ENCODE measurements at places on chromosomes 16 and 17.

GRCh38 chr17:57211543-57211942 lies 44.8 kb upstream of the MSI2 start:
- peak; percentile 42 for DNase-seq

- peak; percentile 63 for DNase-seq
Observed at GRCh38 chr17:73759734-73760438, 115.6 kb upstream of the SDK2 start.

DNA sequence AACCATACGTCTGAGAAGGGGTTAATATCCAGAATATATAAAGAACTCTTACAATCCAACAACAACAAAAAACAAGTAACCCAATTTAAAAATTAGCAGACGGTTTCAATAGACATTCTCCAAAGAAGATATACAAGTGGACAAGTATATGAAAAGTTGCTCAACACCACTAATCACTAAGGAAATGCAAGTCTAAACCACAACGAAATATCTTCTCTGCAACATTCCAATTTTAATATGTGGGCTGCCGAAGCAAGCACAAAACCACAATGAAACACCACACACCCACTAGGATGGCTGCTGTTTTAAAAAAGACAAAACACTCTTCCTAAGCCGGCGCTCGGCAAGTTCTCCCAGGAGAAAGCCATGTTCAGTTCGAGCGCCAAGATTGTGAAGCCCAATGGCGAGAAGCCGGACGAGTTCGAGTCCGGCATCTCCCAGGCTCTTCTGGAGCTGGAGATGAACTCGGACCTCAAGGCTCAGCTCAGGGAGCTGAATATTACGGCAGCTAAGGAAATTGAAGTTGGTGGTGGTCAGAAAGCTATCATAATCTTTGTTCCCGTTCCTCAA lies 5.9 kb upstream of the SLC13A2 start:
- DNase-seq: no peak

DNA sequence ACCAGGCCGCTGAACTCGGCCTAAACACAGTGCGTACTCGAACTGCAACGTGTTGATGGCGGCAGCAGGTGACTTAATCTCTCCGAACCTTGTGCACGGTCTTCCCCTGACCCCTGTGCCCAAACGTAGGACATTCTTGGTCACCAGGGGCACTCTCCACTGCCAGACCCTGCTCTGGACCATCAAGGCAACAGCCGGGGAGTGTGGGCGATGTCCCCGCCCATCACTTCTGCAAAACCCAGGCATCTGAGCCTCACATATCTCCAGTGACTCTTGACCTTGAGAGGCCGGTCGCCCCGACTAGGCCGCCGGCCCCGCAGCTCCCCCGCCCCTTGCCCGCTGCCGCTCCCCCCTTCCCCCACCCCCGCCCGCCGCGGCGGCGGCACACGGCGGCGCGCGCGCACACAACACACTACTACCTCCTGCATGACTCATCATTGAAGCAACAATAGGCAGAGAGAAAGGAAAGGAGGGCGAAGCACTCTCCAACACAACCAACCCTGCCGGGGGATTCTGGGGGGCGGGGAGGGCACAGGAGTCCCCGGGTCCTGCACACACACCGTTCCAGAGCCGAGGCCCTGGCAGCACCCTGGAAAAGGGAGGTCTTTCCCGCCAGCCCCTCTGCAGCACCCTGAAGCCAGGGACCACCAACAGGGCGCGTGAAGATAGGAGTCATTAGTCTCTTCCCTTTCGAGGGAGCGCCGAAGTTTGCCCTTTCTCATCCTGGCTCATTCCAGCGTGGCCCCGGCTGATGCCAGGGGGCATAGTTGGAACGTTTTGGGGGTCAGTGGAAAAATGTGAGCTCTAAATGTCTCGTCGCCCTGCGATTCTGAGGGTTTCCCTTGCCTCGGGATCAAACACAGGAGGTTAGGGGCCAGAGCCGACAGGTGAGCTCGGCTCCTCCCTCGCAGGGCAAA lies 1.9 kb downstream of the MNT start:
- DNase-seq: peak; percentile 72

DNA sequence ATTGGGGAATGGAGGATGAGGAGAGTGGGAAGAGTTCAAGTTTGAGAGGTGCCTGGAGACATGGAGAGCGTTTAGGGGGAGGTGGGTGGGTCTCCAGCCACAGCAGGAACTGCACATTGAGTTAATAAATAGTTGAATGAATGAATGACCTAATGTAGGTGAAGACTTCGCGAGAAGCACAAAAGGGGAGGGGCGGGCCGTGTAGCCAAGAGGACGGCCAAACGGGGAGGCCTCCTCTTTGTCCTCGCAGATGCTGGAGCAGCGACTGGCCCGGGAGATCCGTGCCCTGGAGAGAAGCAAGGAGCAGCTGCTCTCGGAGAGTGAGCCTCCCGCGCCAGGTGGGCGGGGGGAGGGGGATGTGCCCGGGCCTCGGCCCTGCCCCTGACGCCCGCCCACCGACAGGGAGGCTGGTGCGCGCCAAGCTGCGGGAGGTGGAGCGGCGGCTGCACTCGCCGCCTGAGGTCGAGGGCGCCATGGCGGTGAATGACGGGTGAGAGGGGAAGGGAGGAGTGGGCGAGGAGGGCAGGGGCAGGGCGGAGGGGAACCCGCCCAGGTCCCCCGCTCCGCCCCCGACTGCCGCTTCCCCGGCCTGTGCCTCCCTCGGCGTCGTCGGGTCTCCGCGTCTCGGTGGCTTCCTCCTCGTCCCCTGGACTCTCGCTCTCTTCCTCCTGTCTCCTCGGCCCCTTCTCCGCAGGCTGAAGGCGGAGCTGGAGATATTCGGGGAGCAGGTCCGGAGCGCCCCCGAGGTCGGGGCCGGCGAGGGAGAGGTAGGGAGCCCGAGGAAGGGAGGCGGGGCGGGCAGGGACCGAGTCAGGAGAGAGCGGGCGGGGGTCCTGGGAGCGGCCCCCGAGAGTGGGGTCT lies 12.9 kb downstream of the SYCE1L start:
- DNase-seq: peak; percentile 92

DNA sequence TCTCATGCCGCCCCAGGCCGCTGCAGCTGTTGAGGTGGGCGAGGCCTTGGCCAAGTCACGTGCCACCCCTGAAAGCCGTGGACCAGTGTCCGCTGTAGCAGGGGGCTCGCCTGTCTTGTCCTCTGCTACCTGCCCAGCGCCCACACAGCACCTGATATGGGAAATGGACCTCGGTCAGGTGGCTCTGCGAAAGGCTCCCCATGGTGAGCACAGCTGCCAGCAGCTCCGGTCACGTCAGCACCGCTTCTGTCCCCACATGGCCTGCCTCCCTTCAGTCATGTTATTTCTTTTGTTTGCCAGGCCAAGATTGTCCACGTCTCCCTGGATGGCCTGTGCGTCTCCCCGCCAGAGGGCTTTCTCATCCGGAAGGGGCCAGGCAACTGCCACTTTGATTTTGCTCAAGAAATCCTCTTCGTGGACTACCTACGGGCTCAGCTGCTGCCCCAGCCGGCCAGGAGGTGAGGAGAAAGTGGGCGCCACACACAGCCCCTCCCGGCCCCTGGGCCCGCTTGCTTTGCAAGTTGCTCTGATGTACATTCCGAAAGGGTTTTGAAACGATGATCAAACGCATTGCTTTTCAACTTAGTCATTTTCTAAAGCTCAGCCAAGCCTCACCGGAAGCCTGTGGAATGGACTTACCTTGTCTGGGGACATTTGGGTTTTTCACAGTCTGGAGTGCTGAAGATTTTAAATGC lies 219.8 kb downstream of the KATNIP start:
- no peak for DNase-seq

GRCh38 chr17:45739786-45740185 lies 44.3 kb upstream of the CRHR1 start:
- peak; percentile 16 for DNase-seq

GRCh38 chr16:22327446-22327775 lies 30.2 kb downstream of the POLR3E start:
- no peak for DNase-seq

GRCh38 chr17:62630365-62631085 lies 3.1 kb downstream of the MRC2 start:
- DNase-seq: no peak

- no peak for DNase-seq
Observed at GRCh38 chr16:86581458-86581857, 3.1 kb downstream of the FOXL1 start.

GRCh38 chr16:10753670-10754069 lies 10.0 kb downstream of the NUBP1 start:
- no peak for DNase-seq

DNA sequence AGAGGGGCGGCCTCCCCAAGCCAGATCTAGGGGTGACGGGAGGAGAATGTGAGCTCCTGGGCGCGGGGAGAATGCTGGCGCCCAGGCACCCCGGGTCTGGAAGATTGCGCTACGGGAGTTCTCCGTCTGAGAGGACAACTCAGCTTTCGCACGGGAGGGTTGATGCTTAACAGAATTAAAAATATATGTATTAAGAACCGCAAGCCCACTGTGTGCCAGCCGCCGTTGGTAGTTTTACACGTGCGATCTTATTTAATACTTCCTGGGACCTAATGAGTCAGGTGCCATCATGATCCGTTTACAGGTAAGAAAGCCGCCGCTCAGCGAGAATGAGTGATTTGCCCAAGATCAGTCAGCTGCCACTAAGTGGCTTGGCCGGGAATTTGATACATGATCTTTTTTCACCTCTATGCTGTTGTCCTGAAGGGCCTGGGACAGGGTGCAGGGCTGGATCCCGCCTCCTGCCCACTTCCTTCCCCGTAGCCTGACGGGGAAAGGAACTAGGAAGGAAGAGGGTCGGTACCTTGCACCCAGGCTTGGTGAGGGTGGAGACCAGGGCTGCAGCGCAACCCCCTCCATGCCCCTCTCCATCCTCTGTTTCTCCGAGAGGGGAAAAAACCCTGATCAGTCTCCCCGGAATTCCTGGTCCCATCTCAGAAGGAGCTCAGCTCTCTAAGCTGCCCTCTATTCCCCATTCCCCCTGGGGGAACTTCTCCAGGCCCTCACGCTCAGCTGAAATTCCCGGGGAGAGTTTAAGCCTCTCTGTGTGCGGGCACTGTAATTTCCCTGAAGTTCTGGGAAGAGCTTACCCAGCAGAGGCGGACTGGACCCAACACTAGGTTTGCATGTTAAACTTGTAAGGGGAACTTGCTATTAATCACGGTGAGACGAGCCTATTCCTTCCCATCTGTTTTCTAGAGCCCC lies 983 bp downstream of the VAT1L start:
- DNase-seq: peak; percentile 9

DNA sequence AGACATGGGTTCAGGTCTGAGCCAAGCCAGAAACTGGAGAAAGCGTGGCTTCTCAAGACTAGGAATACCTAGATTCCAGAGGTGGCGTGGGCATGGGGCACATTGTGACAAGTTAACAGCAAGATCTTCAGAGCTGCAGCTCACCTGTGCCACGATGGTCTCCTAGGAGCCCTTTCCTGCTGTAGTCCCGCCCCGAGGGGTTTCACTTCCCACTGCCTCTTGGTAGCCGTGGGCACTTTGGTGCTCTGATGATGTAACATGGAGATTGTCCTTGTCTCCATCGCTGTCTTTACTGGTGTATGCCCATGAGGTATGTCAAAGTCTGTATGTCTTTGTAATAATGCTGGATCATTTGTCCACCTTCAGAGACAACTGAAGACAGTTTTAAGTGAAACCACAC lies 89.7 kb downstream of the WWOX start:
- no peak for DNase-seq

GRCh38 chr16:88619859-88620815 lies 18.2 kb upstream of the IL17C start:
- DNase-seq: no peak

- no peak for DNase-seq
Observed at GRCh38 chr16:19876501-19877059, 8.1 kb downstream of the GPRC5B start.

DNA sequence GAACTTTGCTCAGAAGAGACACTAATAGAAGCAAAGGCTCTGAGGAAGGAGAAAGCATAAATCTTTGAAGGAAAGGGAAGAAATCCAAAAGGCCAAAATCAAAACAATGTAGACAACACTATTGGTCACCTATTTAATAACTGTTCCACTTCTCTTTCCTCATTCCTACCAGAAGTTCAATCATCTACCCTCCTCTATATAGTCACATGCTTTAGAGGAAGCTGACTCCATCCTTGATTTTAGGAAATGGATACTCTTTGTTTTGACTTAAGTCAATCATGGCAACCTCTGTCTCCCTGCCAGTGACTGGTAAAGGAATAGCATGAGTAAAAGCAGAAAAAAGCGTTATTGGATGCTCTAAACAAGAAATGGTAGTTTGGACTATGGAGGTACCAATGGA lies 7.3 kb downstream of the BRIP1 start:
- no peak for DNase-seq

GRCh38 chr16:88844419-88845036 lies 12.2 kb downstream of the GALNS start:
- DNase-seq: no peak

- peak; percentile 84 for DNase-seq
Observed at GRCh38 chr16:11016993-11017392, 72.6 kb downstream of the CLEC16A start.

DNA sequence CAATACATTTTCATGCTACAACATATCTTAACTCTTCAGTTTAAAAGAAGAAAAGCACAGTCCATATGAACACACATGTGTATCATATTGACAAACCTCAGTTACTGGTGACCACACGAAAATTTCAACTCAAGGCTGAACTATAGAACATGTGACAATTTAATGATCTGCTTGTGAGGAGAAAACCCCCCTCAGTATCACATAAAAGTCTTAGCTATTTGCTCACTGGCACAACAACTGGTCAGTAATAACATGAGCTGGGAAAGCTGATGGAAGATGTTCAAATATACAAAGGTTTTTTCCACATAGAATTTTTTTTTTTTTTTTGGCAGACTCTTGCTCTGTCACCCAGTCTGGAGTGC lies 19.5 kb downstream of the ZNF652 start:
- no peak for DNase-seq

DNA sequence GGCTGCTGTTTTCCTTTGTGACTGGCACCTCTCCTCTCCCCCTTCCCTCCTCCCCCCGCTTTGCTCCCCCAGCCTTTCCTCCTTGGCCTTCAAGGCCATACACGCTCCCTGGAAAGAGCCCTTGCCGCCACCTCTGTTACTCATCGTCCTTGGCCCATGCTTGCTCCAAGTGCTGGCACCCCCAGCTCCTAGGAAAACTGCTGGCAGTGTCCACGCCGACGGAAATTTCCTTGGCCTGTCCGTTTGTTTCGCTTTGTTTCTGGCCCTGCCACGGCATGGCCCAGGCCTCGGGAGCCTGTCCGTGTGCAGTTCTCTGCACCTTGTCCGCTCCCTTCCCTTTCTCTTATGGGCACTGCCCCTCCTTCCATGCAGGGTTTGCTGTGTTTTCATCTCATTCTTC lies 18.0 kb downstream of the CA5A start:
- no peak for DNase-seq

GRCh38 chr17:77756846-77757560 lies 201.5 kb upstream of the TNRC6C start:
- no peak for DNase-seq

GRCh38 chr17:74514632-74515334 lies 16.5 kb downstream of the CD300LB start:
- DNase-seq: peak; percentile 54
